ENCODE measurements at places on chromosomes 3 and 15. TPM values are rescaled to one million over a fixed set of nuclear protein-coding genes. Genes with fewer than 3 reads are reported as not detected.
A peak's percentile ranks its signal among the peaks of the same experiment; 100 is the strongest.

SEMA7A gene
- total RNA-seq, result 16.2 TPM

TP63 gene
- not detected for total RNA-seq

GPR62 gene
- total RNA-seq, result 0.44 TPM

CLDN1 gene
- total RNA-seq, result not detected

MME gene
- 6.6 TPM for total RNA-seq

GOLGA8R gene
- total RNA-seq, result not detected

CCDC13 gene
- total RNA-seq, result 1.0 TPM

ECE2 gene
- total RNA-seq, result 1.6 TPM

DNA sequence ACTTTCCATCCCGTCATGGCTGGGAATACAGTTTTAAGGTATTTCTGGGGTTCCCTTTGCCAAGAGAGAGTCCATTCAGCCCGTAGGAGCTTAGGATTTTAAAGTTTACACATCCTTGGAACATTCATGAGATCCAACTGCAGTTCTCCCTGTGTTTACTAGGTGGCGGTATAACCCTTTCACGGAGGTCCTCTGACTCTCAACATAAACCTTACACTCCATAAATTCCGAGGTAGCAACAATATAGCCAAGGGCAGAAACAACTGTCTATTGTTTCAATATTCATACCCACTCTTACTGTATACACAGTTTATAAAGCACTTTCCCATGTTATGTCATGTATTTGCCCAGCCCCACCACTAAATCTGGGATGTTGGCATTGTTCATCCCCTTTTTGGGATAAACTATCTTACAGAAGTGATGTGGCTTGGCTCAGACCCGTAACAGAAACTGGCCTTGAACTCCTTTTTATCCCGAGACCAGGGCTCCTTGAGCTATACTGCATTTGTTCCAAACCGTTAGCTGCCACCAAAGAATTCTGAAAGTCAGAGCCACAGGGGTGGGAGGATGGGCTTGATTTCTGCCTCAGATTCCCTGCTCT lies 69.2 kb upstream of the COL6A5 start:
- no peaks in the 10 kb centered on the region for H3K4me1 ChIP-seq
- H3K36me3 ChIP-seq, result no peaks in the 10 kb centered on the region
- no peaks in the 10 kb centered on the region for H3K27me3 ChIP-seq
- DNase-seq, result no peak

- no peak for DNase-seq
- H3K27ac ChIP-seq, result no peak overlapping the region
- no peak overlapping the region for H3K4me3 ChIP-seq
- no peaks in the 10 kb centered on the region for H3K36me3 ChIP-seq
- peaks cover 25% of the 10 kb centered on the region for H3K4me1 ChIP-seq
Observed at GRCh38 chr3:72306800-72307341, 521.9 kb upstream of the PROK2 start.

- DNase-seq, result no peak
- no peaks in the 10 kb centered on the region for H3K27me3 ChIP-seq
- H3K4me1 ChIP-seq, result peaks cover 10% of the 10 kb centered on the region
- no peak overlapping the region for H3K4me3 ChIP-seq
Observed at GRCh38 chr3:181383760-181384159, 328.0 kb upstream of the SOX2 start.

DNA sequence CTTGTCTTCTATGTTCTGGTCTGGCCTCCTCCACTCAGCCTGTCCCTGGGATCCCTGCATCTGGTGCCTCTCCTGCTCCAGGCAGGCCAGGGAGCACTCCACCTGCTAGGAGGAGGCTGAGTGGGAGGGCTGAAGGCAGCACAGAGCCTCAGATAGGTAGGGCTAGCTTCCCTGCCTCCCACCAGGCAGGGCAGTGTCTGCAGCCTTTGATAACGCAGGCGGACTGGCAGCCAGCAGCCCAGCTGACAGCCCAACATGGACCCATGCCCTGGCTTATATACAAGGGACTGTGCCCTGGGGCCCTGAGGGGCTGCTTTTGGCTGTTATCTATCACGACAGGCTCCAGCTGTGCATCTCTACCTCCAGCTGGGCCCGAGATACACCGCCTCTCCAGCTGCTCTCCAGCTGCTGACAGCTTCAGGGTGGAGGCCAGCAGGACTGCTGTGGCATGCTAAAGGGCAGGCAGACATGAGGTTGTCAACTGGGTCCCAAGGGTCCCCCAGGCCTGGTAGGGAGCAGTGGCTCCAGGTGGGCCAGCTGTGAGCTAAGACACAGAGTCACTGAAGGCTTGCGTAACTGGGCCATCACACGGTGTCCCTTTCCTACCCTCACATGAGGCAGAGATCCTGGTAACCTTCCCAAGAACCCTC lies 5.2 kb upstream of the CLK3 start:
- no peak overlapping the region for H3K4me3 ChIP-seq
- peaks cover 11% of the 10 kb centered on the region for H3K27me3 ChIP-seq

DNA sequence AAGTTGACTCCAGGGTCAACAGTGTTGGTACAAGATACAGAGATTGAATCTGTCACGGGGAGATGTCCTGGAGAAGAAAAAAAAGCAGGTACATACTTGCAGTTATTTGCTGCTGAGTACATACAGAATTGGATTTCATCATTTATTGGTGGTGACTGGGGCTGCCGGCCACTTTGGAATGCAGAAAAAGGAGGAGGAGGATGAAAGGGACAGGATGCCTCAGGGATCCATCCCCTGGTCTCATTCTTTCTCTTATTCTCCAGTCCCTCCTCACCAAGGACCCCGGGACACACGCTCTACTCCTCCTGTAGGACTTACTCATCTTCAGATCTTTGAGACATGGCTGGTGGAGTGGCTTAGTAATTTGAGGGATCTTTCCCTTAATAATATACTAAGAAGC lies 30.0 kb upstream of the MEIS2 start:
- H3K36me3 ChIP-seq, result no peaks in the 10 kb centered on the region
- no peak overlapping the region for H3K27ac ChIP-seq
- DNase-seq, result no peak
- no peaks in the 10 kb centered on the region for H3K27me3 ChIP-seq

DNA sequence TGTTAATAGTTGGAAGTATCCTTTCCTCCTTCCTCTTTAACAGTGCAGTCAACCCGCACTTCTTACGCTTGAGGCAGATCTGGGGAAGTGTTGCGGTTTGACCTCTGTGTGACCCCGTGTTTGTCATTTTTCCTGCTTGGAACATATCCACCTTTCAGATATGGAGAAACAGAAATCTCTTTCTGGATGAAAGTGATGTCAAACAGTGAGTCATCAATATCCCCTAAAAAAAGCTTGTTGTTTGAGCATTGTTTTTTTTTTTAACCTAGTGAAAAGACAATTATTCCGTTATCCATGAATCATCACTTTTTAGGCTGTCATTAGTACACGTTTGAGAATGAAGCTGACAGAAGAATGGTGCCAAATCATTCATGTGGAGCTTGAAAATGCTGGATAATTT lies 293.7 kb downstream of the ARPP21 start:
- no peaks in the 10 kb centered on the region for H3K36me3 ChIP-seq
- no peaks in the 10 kb centered on the region for H3K27me3 ChIP-seq
- DNase-seq, result no peak
- H3K4me1 ChIP-seq, result no peaks in the 10 kb centered on the region
- H3K4me3 ChIP-seq, result no peak overlapping the region

DNA sequence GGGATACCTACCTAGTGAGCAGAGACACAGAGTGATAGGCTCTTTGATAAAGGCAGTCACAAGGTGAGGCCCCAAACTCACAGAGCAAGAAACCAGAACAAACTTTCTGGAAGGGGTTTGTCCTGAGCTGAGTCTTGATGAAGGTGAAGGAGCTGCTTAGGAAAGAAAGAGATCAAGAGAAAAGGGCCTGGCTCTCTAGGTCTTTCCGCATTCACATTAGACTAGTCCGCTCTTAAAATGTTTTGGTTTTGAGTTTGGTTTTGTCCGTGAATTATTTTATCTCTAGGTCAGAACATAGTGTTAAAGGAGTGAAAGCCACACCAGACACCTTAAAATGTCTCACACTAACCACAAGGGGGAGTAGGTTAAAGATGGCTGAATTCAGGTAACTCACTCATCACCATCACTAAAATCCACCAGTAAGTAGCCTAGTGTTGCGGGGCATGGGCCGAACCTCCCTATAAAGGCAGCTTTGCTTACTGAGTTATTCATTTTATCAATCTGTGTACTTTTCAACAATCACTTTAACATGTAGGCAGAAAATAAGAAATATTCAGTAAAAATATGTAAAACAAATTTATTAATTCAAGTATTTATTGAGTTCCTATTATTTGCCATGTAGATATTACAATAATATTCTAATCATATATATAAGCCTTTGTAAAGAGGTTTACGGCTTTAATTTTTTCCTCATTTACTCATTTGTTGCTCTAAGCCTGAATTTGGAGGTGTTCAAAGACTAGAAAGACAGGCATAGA lies 121.5 kb upstream of the TSC22D2 start:
- no peak overlapping the region for H3K27ac ChIP-seq
- H3K36me3 ChIP-seq, result no peaks in the 10 kb centered on the region
- no peaks in the 10 kb centered on the region for H3K4me1 ChIP-seq
- no peak for DNase-seq

GRCh38 chr3:187125319-187126031 lies 13.8 kb downstream of the RPL39L start:
- no peaks in the 10 kb centered on the region for H3K4me1 ChIP-seq
- H3K27ac ChIP-seq, result no peak overlapping the region
- peaks cover 7% of the 10 kb centered on the region for H3K36me3 ChIP-seq

GRCh38 chr3:140276703-140277102 lies 341.7 kb downstream of the CLSTN2 start:
- DNase-seq, result peak; percentile 24
- no peak overlapping the region for H3K27ac ChIP-seq
- no peaks in the 10 kb centered on the region for H3K4me1 ChIP-seq
- H3K27me3 ChIP-seq, result no peaks in the 10 kb centered on the region
- no peak overlapping the region for H3K4me3 ChIP-seq
- H3K36me3 ChIP-seq, result no peaks in the 10 kb centered on the region

GRCh38 chr15:53490341-53490740 lies 269.1 kb downstream of the WDR72 start:
- no peaks in the 10 kb centered on the region for H3K36me3 ChIP-seq
- no peak overlapping the region for H3K4me3 ChIP-seq
- no peak for DNase-seq
- no peak overlapping the region for H3K27ac ChIP-seq
- peaks cover 3% of the 10 kb centered on the region for H3K4me1 ChIP-seq
- H3K27me3 ChIP-seq, result no peaks in the 10 kb centered on the region

GRCh38 chr3:196198771-196199753 lies 12.1 kb downstream of the ZDHHC19 start:
- H3K4me3 ChIP-seq, result no peak overlapping the region
- no peaks in the 10 kb centered on the region for H3K4me1 ChIP-seq
- no peak overlapping the region for H3K27ac ChIP-seq
- peaks cover 9% of the 10 kb centered on the region for H3K27me3 ChIP-seq
- no peaks in the 10 kb centered on the region for H3K36me3 ChIP-seq
- no peak for DNase-seq

- H3K36me3 ChIP-seq, result no peaks in the 10 kb centered on the region
- H3K27ac ChIP-seq, result no peak overlapping the region
- H3K27me3 ChIP-seq, result peaks cover 3% of the 10 kb centered on the region
- no peak for DNase-seq
- H3K4me1 ChIP-seq, result peaks cover 17% of the 10 kb centered on the region
Observed at GRCh38 chr15:82551646-82552247, 11.5 kb upstream of the RPS17 start.

- DNase-seq, result no peak
- H3K4me3 ChIP-seq, result no peak overlapping the region
- H3K27me3 ChIP-seq, result peaks cover 6% of the 10 kb centered on the region
- no peaks in the 10 kb centered on the region for H3K36me3 ChIP-seq
- H3K4me1 ChIP-seq, result peaks cover 43% of the 10 kb centered on the region
Observed at GRCh38 chr15:98888820-98889479, 118.6 kb downstream of the PGPEP1L start.

DNA sequence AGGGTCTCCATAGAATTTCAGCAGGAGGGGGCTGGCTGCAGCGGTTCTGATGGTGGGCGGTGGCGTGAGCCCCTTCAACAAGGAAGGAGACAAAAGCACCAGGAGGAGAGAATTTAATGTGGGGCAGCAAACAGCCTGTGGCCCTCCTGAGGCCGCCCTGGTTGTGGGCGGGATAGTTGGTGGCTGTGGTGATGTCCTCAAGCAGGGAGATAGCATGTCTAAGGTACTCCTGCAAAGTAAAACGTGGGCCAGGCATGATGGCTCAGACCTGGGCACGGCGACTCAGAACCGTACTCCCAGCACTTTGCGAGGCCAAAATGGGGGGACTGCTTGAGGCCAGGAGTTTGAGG lies 94.0 kb downstream of the LRRK1 start:
- H3K27ac ChIP-seq, result no peak overlapping the region
- H3K4me1 ChIP-seq, result peaks cover 20% of the 10 kb centered on the region
- peaks cover 5% of the 10 kb centered on the region for H3K27me3 ChIP-seq
- no peaks in the 10 kb centered on the region for H3K36me3 ChIP-seq
- no peak overlapping the region for H3K4me3 ChIP-seq

- H3K27ac ChIP-seq, result no peak overlapping the region
- no peaks in the 10 kb centered on the region for H3K27me3 ChIP-seq
- no peak overlapping the region for H3K4me3 ChIP-seq
- no peaks in the 10 kb centered on the region for H3K4me1 ChIP-seq
- no peaks in the 10 kb centered on the region for H3K36me3 ChIP-seq
Observed at GRCh38 chr15:54017251-54017650, 39.0 kb downstream of the UNC13C start.

GRCh38 chr15:31313223-31313622 lies 13.4 kb upstream of the KLF13 start:
- no peak overlapping the region for H3K27ac ChIP-seq
- H3K27me3 ChIP-seq, result peaks cover 2% of the 10 kb centered on the region
- no peak overlapping the region for H3K4me3 ChIP-seq
- DNase-seq, result no peak

DNA sequence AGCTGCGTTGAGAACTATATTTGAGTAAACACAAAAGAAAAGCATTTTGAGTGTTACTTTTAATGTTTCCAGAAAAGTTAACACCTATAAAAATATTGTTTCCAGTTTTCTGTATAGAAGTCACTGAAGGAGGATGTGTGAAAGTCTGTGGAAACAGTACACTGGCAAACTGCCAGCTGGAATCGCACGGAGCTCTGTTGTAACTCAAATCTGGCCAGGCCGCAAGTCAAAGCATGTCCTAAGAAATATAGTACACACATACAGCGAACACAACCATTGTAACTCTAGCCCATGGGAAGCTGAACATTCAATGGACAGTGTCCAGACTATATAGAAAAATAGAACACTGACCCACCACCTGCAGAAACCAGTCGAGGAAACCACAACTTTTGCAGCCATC lies 657.2 kb downstream of the FHIT start:
- no peaks in the 10 kb centered on the region for H3K4me1 ChIP-seq
- no peak for DNase-seq
- no peak overlapping the region for H3K4me3 ChIP-seq
- no peak overlapping the region for H3K27ac ChIP-seq
- no peaks in the 10 kb centered on the region for H3K27me3 ChIP-seq
- no peaks in the 10 kb centered on the region for H3K36me3 ChIP-seq

GRCh38 chr15:81685237-81685636 lies 311.2 kb upstream of the TMC3 start:
- H3K27ac ChIP-seq, result no peak overlapping the region
- H3K27me3 ChIP-seq, result peaks cover 2% of the 10 kb centered on the region
- peaks cover 24% of the 10 kb centered on the region for H3K36me3 ChIP-seq
- no peak for DNase-seq
- H3K4me1 ChIP-seq, result no peaks in the 10 kb centered on the region

GRCh38 chr3:4517643-4518311 lies 24.6 kb downstream of the ITPR1 start:
- no peak for DNase-seq
- H3K27ac ChIP-seq, result no peak overlapping the region

GRCh38 chr15:78387246-78388037 lies 47.3 kb downstream of the CRABP1 start:
- H3K27ac ChIP-seq, result no peak overlapping the region
- H3K36me3 ChIP-seq, result peaks cover 6% of the 10 kb centered on the region
- no peak for DNase-seq

Data from glutamatergic neuron (in vitro differentiated cells).